ENCODE measurements at places on chromosomes 7 and 10.

GRCh38 chr7:104962781-104963180 lies 51.2 kb upstream of the KMT2E start:
- H3K27me3 ChIP-seq: peaks cover 3% of the 10 kb centered on the region
- no peaks in the 10 kb centered on the region for H3K4me1 ChIP-seq
- H3K36me3 ChIP-seq: no peaks in the 10 kb centered on the region

DNA sequence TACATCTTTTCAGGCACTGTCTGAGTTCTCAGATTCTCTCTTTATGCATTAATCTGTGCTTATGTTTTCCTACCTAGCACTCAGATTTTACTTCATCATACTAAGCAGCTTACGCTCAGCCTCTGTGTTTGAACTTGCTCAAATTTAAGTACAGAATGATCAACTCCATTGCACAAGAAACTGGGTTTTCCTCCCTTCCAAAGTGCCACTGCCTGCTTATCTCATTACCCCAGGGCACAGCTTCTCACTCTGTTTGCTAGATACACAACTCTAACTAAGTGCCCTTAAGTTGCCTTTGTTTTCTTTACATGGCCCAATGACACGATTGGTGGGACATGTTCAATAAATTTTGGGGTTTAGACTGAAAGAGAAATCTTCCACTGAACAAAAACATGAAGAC lies 267.7 kb downstream of the GFRA1 start:
- H3K27ac ChIP-seq: no peak overlapping the region
- no peak overlapping the region for H3K4me3 ChIP-seq
- peaks cover 2% of the 10 kb centered on the region for H3K27me3 ChIP-seq
- peaks cover 5% of the 10 kb centered on the region for H3K36me3 ChIP-seq
- no peak for DNase-seq

GRCh38 chr10:71927776-71928592 lies 36.2 kb upstream of the CHST3 start:
- H3K4me1 ChIP-seq: no peaks in the 10 kb centered on the region
- H3K4me3 ChIP-seq: no peak overlapping the region
- no peak overlapping the region for H3K27ac ChIP-seq
- DNase-seq: no peak

GRCh38 chr7:99623091-99623693 lies 6.4 kb downstream of the ZSCAN25 start:
- no peaks in the 10 kb centered on the region for H3K27me3 ChIP-seq
- H3K27ac ChIP-seq: no peak overlapping the region
- H3K4me1 ChIP-seq: no peaks in the 10 kb centered on the region

DNA sequence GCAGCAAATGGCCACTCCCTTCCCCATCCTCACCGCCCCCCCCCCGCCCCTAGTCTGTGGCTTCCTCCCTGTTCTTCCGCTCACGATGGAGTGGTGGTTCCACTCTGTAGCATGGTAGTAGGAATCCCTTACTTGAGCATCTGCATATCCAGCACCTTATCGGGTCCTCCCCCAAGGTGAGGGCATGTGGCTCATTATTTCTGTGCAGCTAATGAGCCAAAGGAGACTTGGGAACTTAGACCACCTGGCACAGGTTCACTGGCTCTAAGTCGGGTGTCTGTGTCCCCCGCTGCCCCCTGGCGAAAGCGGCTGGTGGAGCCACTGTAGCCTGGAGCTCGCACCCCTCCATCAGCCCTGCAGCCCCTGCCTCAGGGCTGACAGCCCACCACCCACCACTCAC lies 22.8 kb upstream of the GPR26 start:
- DNase-seq: no peak
- no peaks in the 10 kb centered on the region for H3K36me3 ChIP-seq
- H3K4me1 ChIP-seq: peaks cover 2% of the 10 kb centered on the region
- no peak overlapping the region for H3K4me3 ChIP-seq

DNA sequence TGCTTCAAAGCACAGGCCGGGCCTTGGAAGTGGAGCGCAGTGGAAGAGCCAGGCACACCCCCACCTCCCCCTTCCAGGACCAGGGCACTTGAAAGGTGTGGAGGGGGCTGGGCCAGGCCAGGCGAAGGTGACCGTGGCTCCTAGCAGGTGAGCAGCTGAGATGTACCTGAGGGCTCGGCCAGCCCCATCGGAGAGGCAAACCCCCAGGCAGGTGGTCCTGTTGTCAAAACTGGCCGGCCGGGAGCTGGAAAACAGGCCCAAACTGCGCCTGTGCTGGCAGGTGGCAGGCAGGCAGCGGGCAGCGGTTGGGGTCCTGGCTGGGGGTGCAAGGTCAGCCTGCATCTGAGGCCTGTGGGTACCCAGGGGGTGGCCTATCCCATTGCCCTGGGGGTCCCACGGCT lies 96.4 kb upstream of the DNAAF5 start:
- H3K36me3 ChIP-seq: peaks cover 3% of the 10 kb centered on the region
- H3K27me3 ChIP-seq: peaks cover 4% of the 10 kb centered on the region
- H3K4me1 ChIP-seq: no peaks in the 10 kb centered on the region
- no peak overlapping the region for H3K27ac ChIP-seq
- DNase-seq: no peak
- no peak overlapping the region for H3K4me3 ChIP-seq

GRCh38 chr10:30786131-30786530 lies 156.6 kb upstream of the LYZL2 start:
- H3K4me1 ChIP-seq: peaks cover 37% of the 10 kb centered on the region
- peaks cover 12% of the 10 kb centered on the region for H3K27me3 ChIP-seq
- no peak for DNase-seq
- H3K4me3 ChIP-seq: peak overlapping the region; percentile 45
- H3K27ac ChIP-seq: peak overlapping the region; percentile 7
- peaks cover 5% of the 10 kb centered on the region for H3K36me3 ChIP-seq

- H3K4me3 ChIP-seq: no peak overlapping the region
- H3K27ac ChIP-seq: no peak overlapping the region
- no peaks in the 10 kb centered on the region for H3K36me3 ChIP-seq
- H3K27me3 ChIP-seq: peaks cover 2% of the 10 kb centered on the region
Observed at GRCh38 chr10:83075815-83076355, 1063.4 kb upstream of the GHITM start.

DNA sequence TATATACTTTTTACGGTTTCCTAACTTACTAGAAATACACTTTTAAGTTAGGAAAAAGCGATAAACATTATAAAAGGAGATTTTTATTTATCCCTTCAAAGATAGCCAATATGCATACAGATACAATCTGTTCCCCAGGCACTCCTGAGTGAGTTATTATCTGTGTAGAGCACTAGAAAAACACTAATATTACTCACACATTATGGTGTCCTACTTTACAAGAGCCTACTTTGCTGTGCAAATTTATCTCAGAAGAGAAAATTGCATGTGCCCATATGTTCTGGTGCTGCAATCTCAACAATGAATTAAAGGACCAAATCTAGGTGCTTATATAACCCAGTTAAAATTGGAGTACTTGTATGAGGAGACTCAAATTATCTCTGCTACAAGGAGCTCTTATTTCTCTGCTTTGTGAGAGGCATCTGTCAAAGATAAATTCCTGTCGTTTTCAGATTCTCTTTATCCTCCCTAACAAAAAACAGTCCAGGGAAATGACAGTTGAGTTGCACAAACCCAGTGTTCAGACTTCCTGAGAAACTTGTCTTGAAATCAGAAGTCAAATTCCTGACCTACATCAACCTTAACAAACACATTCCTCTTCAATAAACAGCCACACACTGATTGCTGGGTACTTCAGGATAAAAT lies 28.9 kb downstream of the CPA1 start:
- no peaks in the 10 kb centered on the region for H3K27me3 ChIP-seq
- H3K4me3 ChIP-seq: no peak overlapping the region
- no peak overlapping the region for H3K27ac ChIP-seq
- DNase-seq: no peak
- no peaks in the 10 kb centered on the region for H3K36me3 ChIP-seq

GRCh38 chr10:71744897-71745663 lies 25.5 kb upstream of the C10orf105 start:
- peaks cover 6% of the 10 kb centered on the region for H3K4me1 ChIP-seq
- DNase-seq: no peak
- no peak overlapping the region for H3K4me3 ChIP-seq
- peaks cover 7% of the 10 kb centered on the region for H3K36me3 ChIP-seq
- H3K27ac ChIP-seq: no peak overlapping the region
- peaks cover 1% of the 10 kb centered on the region for H3K27me3 ChIP-seq

DNA sequence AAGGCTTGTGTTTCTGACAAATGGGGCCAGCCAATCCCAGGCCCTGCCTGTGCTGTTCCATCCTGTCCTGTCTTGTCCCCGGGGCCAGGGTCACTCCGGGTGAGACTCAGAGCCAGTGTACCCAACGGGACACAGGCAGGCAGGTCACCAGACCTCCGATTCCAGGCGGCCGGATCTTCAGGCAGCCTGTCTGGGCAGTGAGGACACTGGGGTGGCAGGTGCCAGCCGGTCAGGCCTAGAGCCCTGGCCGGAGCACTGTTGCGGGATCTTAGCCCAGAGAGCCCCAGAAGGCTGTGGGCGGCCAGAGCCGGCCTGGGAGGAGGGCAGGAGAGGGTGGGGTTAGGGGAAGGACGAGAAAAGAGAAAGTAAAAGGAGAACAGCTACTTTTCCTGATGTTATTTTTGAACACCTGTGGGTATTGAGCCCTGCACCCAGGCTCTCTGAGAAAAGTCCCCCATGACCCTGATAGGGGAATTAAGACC lies 134.3 kb upstream of the TNRC18 start:
- H3K27me3 ChIP-seq: peaks cover 5% of the 10 kb centered on the region
- H3K27ac ChIP-seq: peak overlapping the region; percentile 92
- no peak for DNase-seq

- H3K27ac ChIP-seq: peak overlapping the region; percentile 9
- no peaks in the 10 kb centered on the region for H3K36me3 ChIP-seq
- no peak for DNase-seq
- peak overlapping the region; percentile 22 for H3K4me3 ChIP-seq
- H3K4me1 ChIP-seq: peaks cover 31% of the 10 kb centered on the region
Observed at GRCh38 chr7:17878627-17879026, 61.7 kb downstream of the SNX13 start.

GRCh38 chr10:34406463-34407323 lies 408.4 kb downstream of the PARD3 start:
- H3K36me3 ChIP-seq: no peaks in the 10 kb centered on the region
- H3K4me3 ChIP-seq: no peak overlapping the region
- DNase-seq: no peak
- no peaks in the 10 kb centered on the region for H3K27me3 ChIP-seq

DNA sequence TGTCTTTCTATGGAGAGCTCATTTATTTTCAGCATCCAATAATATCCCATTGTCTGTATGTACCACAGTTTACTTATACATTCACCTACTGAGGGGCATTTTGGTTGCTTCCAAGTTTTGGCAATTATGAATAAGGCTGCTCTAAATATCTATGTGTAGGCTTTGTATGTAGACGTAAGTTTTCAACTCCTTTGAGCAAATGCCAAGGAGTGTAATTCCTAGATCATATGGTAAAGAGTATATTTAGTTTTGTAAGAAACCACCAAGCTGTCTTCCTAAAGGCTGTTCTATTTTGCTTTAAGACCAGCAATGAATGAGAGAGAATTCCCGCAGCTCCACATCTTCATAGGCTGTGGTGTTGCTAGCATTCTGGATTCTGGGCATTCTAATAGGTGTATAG lies 259.8 kb downstream of the DIP2C start:
- DNase-seq: no peak
- H3K4me1 ChIP-seq: no peaks in the 10 kb centered on the region
- no peak overlapping the region for H3K27ac ChIP-seq

DNA sequence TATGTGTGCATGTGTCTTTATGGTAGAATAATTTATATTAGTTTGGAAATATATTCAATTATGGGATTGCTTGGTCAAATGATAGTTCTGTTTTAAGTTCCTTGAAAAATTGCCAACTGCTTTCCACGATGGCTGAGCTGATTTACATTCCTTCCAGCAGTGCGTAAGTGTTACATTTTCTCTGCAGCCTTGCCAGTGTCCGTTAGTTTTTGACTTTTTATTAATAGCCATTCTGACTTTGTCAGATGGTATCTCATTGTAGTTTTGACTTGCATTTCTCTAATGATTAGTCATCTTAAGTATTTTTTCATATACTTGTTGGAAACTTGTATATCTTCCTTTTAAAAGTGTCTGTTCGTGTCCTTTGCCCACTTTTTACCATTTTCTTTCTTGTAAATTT lies 434.2 kb upstream of the POT1 start:
- no peaks in the 10 kb centered on the region for H3K4me1 ChIP-seq
- no peaks in the 10 kb centered on the region for H3K36me3 ChIP-seq
- no peak overlapping the region for H3K27ac ChIP-seq
- H3K4me3 ChIP-seq: no peak overlapping the region

- peaks cover 36% of the 10 kb centered on the region for H3K4me1 ChIP-seq
- DNase-seq: no peak
- H3K27me3 ChIP-seq: peaks cover 5% of the 10 kb centered on the region
- H3K4me3 ChIP-seq: no peak overlapping the region
Observed at GRCh38 chr10:91681361-91682276, 48.7 kb upstream of the PPP1R3C start.

- peak; percentile 33 for DNase-seq
- H3K4me1 ChIP-seq: peaks cover 6% of the 10 kb centered on the region
- peaks cover 25% of the 10 kb centered on the region for H3K27me3 ChIP-seq
Observed at GRCh38 chr7:142796501-142797390, 26.0 kb downstream of the PRSS2 start.

DNA sequence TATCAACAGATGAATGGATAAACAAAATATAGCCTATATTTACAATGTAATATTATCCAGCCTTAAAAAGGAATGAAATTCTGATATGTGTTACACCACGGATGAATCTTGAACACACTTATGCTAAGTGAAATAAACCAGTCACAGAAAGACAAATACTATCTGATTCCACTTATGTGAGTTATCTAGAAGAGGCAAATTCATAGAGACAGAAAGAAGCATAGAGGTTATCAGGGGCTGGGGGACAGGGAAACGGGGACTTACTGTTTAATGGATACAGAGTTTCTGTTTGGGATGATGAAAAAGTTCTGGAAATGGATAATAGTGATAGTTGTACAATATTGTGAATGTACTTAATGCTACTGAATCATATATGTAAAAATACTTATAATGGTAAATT lies 329.9 kb downstream of the LRMDA start:
- H3K27me3 ChIP-seq: peaks cover 5% of the 10 kb centered on the region
- DNase-seq: no peak
- no peak overlapping the region for H3K4me3 ChIP-seq
- no peak overlapping the region for H3K27ac ChIP-seq
- H3K36me3 ChIP-seq: no peaks in the 10 kb centered on the region

DNA sequence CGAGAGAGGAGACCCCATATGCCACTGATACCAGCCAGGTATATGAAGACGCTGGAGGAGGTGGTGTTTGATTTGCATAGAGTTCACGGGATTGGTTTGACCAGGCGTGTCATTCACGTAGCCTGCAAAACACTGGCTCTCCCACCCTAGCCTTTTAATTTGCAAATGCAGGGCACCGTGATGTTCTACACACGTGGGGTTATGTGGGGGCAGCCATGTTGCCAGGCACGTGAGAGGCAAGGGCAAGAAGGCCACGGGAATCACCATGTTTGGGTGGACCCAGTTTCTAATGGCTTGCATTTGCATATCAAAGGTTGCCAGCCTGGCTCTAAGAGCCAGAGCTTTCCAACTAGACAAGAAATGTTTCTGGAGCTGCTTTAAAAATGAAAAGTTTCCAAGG lies 117.2 kb upstream of the LYZL1 start:
- no peak for DNase-seq
- H3K4me1 ChIP-seq: no peaks in the 10 kb centered on the region
- no peaks in the 10 kb centered on the region for H3K27me3 ChIP-seq
- H3K27ac ChIP-seq: no peak overlapping the region
- peaks cover 9% of the 10 kb centered on the region for H3K36me3 ChIP-seq
- H3K4me3 ChIP-seq: no peak overlapping the region

- H3K27ac ChIP-seq: no peak overlapping the region
- no peak for DNase-seq
- H3K27me3 ChIP-seq: no peaks in the 10 kb centered on the region
- no peaks in the 10 kb centered on the region for H3K36me3 ChIP-seq
- no peak overlapping the region for H3K4me3 ChIP-seq
Observed at GRCh38 chr10:124975977-124976514, 34.1 kb downstream of the ZRANB1 start.
